IPS DF 19.7 (cell line): ENCODE measurements at places on chromosomes 12 and 14.

- DNase-seq, result no peak
Observed at GRCh38 chr12:115412831-115413230, 728.9 kb upstream of the TBX3 start.

DNA sequence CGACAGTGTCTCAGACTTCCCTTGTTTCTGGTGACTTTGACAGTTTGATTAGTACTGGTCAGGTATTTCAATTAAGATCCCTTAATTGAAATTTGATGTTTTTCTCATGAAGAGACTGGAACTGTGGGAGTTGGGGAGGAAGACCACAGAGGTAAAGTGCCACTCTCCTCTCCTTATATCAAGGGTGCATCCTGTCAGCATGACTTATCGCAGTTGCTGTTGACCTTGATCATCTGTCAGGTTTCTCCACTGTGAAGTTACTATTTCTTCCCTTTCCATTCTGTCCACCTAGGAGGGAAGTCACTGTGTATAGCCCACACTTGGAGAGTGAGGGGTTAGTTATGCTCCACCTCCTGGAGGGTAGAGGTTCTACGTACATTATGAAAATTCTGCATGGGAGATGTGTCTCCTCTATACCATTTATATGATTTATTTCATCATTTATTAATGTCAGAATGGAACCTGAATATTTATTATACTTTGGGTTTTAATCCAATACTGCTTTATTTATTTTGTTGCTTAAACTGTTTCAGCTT is 40.3 kb upstream of the SMOC1 start:
- no peak for DNase-seq

GRCh38 chr12:113764661-113765060 is 201.5 kb downstream of the RBM19 start:
- DNase-seq, result no peak

GRCh38 chr14:49553106-49553505 is 33.1 kb downstream of the RPS29 start:
- no peak for DNase-seq

- DNase-seq, result no peak
Observed at GRCh38 chr12:121794534-121795033, 1.1 kb upstream of the RHOF start.

DNA sequence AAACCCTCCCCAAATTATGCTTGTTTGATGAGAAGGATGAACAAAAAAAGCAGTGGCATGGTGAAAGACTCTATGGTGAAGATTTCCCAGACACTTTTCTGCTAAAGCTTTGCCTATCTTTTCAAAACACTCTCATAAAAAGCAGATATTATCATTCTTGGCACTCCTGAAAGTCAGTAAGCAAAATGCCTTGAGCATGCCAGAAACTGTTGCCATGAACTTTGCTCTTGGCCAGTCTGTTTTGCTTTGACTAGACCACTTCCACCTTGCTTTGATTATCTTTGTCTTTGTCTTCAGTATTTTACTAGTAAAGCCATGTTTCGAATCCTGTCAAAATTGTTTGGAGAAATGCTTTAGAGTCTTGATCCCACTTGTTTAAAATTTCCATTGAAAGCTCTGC is 110.4 kb downstream of the CNTN1 start:
- DNase-seq, result no peak

GRCh38 chr12:53180931-53181645 is 363 bp upstream of the CSAD start:
- no peak for DNase-seq
